ENCODE measurements at places on chromosomes 5 and 9. TPM values are rescaled to one million over a fixed set of nuclear protein-coding genes. Genes with fewer than 3 reads are reported as not detected.
A peak's percentile ranks its signal among the peaks of the same experiment; 100 is the strongest.

GRCh38 chr5:135986891-135987401 is 32.2 kb upstream of the LECT2 start:
- DNase-seq = no peak

DNA sequence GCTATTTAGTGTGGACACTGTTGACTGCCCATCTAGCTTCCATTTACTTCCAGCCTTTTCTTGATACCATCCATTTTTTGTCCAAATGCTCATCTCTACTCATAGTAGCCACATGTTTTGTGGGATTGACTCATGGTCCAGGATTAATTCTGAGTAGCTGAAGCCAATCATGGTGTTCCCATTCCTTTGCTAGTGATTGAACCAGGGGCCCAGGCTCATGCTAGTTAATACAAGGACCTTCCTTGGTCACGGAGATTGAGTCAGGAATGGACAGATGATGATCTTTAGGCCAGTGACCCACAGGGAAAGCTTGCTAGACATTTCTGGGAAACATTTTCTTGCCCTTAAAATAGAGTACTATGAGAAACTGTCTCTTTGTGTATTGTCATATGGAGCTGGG is 272.9 kb upstream of the RIOK2 start:
- no peak for DNase-seq

- DNase-seq = no peak
Measured at GRCh38 chr9:84655447-84655846, 14.1 kb upstream of the NTRK2 start.

DNA sequence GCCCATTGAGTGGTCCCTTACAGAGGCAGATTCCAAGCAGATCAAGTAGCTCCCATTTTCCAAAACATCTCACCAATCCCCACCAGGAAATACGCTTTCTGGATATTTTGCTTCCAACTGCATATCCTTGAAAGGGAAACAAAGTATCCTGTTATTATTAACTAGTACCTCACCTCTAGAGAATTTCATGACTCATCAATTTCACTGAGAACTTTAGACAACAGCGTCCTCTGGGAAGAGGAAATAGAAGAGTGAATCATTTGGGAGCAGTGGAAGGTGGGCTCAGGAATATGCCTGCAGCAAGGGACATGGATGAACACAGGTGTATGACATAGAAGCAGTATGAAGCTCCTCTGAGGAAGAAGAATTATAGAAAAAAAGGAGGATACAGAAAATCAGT is 186.7 kb downstream of the MARCHF11 start:
- no peak for DNase-seq

- no peak for DNase-seq
Measured at GRCh38 chr5:177393990-177394389, 6.5 kb downstream of the PFN3 start.

GRCh38 chr9:21592063-21592338 is 109.9 kb upstream of the IFNE start:
- no peak for DNase-seq

- no peak for DNase-seq
Measured at GRCh38 chr5:172779691-172780341, 8.8 kb upstream of the DUSP1 start.

DNA sequence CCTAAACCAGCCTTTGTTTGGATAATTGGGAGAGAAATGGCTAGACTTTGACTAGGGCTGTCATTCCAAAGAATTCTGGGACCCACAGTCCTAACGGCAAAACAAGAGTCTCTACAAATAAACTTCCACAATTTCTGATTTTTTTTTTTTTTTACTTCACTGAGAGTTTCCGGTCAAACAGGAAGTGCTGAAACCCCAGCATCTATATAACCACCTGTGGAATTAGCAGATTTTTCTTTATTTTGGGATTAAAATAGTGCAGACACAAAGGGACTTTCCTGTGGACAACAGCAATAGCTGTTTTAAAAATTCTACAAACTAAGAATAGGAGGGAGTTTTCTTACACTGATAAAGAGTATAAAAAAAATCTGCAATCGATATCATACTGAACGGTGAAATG is 157.4 kb downstream of the ARSB start:
- no peak for DNase-seq

DNA sequence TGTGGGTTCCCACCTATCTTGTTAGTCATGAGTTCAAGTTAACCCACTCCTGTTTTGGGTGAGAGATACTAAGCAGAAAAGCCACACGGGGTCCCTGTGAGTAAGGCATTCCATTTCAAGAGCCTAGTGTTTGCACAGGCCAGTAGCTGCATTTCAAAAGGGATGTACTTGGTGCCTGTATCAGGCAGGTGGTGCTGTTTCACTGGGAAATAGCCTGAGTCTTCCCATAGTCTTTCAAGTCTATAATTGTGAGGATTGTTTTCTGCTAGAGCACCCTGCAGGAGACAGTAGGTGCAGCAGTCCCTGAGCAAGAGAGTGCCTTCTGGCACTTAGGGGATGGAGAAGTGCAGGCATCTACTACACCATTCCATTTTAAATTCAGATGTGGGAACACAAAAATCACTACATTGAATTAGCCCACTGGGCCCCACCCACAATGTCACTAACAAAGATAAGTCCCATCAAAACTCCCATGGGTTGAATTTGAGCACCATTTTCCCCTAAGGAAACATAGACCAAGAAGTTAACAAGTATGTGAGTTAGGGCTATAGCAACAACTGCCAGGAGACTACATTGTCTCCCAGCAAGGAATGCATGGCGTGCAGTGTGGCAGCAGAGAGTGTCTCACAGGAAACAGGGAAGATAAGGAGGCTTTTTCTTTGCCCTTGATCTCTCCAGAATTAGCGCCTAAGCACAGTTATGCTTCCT is 263.2 kb downstream of the COX7C start:
- peak; percentile 95 for DNase-seq

DNA sequence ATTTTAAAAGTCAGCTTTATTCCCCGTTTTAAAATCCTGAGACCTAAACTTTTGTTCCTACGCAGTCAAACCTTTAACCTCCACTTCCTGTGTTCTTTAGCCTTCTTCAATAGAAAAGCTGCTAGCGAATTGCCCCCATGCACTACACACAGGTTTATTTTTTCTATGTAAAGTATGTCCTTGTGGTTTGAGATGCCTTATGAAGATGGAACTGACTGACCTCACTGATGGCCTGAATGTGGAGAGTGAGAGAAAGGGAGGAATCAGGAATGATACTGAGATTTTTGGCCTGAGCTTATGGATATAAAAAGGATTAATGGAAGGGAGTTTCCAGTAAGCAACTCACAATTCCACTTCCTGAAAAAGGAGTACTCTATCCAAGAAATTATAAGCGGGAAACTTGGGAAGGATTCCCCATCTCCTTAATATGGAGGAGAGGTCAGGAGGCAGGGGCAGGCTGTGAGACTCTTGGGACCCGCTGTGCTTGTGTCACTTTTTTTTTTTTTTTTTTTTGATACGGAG is 89.5 kb downstream of the UGCG start:
- DNase-seq = no peak

GRCh38 chr5:162187371-162187770 is 119.8 kb downstream of the GABRG2 start:
- no peak for DNase-seq

DNA sequence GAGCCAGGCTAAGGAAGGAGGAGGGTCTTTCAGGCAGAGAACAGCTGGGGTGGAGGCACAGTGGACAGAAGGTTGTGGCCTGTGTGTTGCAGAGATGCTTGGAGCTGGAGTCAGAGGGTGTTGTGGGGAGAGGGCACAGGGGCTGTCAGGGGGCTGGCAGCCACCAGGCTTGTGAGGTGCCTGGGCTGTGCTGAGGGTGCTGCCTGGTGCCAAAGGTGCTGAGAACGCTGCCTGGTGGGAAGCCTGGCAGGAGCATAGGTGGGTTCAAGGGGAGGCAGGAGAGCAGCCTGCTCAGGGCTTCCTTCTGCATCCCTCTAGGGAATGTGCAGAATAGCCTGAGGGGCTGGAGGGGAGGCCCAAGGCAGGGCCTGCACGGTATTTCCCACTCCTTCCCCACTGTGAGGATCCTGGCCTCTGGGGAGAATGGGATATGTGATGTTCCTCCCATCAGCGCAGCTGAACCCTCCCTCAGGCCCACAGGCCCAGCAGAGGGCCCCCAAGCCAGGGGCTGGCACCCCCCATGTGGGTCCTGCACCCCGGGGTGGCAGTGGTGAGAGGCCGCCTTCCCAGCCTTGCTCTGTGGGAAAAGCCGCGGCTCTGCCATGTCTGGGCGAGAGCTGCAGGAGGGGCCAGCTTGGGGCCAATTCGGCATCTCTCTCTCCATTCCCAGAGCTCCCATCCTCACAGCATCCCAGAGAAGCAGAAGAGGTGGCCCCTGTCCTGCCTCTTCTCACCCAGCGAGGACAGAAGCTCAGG is 76.3 kb downstream of the CACNA1B start:
- DNase-seq = no peak

DNA sequence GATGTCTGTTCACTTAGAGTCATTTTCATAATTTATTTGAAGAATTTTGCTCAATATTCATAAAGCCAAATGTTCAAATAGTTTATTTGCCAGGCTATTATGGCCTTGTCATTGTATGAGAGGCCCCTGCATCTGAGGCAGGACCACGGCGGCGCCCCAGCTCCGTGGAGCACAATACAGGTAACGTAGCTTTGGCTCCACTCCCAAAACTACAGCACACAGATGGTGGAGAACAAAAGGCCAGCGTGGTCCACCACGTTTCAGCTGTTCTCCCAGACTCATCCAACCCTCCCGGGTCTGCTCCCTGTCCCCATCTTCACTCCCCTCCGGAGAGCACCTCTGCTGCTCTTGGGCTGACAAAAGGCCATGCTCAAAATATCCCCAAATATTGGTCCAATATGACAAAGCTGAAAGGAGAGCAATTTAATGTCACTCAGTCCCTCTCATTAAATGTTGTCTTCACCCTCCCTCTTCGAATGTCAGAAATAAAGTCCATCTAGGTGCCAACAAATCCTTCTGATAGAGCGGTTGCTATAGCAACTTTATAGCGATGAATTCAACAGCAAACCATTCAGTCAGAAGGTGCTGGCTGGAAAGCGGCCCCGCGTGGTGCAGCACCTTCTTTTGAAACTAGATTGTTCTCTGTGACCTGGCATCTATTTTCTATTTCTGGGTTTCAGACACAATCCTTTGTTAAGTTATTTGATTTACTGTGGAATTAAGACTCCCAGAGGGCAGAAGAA is 504.3 kb downstream of the ARHGEF28 start:
- no peak for DNase-seq

DNA sequence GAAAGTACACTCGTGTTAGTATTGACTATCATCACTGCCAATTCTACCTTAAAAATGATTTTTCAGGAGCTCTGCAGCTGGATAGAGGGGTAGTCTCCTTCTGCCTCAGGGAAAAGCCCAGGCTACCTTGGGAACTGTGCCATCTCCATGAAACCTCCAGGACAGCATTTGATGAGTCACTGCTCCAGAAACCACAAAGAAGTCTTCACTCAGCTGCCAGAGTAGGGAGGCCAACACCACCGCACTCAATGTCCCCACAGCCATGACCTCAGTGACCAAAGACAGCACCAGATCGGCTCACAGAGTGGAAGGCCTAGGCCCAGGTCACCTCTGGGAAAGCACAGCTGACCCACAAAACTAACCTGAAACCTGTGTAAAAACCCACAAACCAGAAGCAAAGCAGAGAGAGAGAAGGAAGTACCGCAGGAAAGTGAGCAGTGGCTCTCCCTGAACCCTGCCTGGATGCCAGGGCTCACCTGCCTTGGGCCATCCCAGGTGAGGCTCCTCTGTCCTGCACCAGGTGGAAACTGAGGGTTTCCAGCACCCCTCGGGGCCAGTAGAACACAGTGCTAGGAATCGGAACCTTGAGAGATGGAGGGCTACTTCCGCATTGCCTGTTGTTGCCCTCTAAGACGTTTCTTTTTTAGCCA is 30.0 kb downstream of the S1PR3 start:
- DNase-seq = peak; percentile 88

DNA sequence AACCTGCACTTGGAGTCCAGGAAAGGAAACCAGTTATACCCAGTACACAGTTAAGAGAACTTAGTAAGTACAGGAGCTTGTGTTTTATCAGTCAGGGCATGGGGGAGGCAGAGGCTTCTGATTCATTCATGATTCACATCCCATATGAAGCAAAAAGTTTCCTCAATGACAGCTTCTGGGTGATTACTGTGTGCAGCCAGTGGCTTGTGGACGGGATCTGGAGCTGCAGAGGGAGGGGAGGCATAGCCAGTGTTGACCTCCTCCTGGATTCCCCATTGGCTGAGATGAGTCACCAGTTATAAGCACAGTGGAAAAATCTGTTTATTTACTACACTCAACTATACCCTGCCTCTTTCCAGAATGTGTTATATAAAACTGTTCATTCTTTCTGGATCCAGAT is 17.7 kb downstream of the IL31RA start:
- DNase-seq = peak; percentile 97

GRCh38 chr5:80034559-80034958 is 589 bp upstream of the THBS4 start:
- no peak for DNase-seq

DNA sequence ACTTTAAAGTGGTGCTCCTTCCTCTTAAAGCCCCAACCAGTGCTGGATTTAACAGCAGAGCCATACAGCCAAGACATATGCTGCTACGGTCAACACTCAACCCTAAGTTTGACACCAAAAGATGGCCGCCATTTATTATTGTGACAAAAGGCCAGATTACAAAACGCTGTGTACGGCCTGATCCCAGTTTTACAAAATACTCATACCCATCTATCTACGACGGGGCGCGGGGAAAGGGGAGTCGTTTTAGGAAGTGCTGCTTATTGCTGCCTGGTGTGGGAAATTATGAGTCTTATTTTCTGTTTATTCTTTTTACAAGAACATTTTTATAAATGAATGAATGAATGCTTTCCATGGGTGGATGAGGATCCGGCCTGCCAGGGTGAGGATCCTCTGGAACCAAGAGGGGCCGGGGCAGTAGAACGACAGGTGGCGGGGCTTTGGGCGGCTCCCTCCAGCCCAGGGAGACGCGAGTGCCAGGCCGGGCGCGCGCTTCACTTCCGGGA is 457 bp upstream of the IDNK start:
- no peak for DNase-seq

GRCh38 chr9:129610213-129610472 is 10.8 kb downstream of the C9orf50 start:
- no peak for DNase-seq

DNA sequence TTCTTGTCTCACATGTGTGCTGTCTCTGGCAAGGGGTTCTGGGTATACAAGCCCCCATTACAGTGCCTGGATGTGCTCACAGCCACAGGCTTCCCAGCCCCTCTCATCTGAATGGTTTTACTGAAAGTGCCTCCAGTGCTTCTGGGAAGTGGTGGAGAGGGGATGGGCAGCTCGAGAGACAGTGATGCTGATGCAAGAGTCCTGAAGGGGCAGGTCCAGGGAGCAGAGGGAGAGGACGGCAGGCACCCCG is 93.5 kb downstream of the PHF2 start:
- peak; percentile 2 for DNase-seq

Gene PPP2CA
- 326 TPM for polyA plus RNA-seq

Gene ZNF454
- polyA plus RNA-seq = 1.5 TPM

Gene AGXT2
- polyA plus RNA-seq = not detected

Gene SOX30
- polyA plus RNA-seq = not detected

Gene ENHO
- 8.7 TPM for polyA plus RNA-seq

Gene C5orf58
- not detected for polyA plus RNA-seq

Gene ZBED3
- polyA plus RNA-seq = 21.7 TPM

Gene NOTCH1
- polyA plus RNA-seq = 7.1 TPM

Gene STPG3
- 3.3 TPM for polyA plus RNA-seq

Gene HAVCR2
- polyA plus RNA-seq = not detected

Gene ITGA1
- 2.1 TPM for polyA plus RNA-seq

Gene ARHGEF39
- 5.6 TPM for polyA plus RNA-seq
